ENCODE measurements at places on chromosomes 1 and 21.

DNA sequence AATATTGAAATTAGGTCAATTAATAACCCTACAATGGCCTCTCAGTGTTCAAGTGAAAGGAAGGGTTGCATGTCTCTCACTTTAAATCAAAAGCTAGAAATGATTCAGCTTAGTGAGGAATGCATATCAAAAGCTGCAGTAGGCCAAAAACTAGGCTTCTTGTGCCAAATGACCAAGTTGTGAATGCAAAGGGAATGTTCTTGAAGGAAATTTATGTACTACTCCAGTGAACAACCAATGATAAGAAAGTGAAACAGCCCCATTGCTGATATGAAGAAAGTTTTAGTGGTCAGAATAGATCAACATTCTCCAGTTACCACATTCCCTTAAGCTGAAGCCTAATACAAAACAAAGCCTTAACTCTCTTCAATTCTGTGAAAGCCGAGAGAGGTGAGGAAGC is 10.0 kb downstream of the MAEL start:
- DNase-seq: no peak

DNA sequence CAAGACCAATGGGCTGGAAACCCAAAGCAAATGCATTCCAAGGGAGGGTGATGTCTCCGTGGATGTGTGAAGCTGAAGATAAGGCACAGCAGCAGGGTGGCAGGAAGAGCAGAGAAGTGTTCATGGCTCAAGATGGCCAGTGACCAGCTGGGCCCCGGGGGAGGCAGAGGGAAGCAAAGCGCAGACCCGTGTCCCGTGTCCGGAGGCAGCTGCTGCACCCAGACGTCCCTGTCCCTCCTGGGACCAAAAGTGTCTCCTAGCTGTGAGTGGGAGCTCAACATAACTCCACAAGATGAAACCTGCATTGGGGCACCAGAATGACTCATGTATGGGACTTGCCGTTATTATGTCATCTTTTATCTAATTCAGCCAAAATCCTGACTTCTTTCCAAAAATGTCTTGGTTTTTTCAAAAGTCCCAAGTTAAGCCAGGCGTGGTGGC is 118.2 kb downstream of the RIPK4 start:
- no peak for DNase-seq

GRCh38 chr21:34936883-34937563 is 112.1 kb downstream of the RUNX1 start:
- no peak for DNase-seq

DNA sequence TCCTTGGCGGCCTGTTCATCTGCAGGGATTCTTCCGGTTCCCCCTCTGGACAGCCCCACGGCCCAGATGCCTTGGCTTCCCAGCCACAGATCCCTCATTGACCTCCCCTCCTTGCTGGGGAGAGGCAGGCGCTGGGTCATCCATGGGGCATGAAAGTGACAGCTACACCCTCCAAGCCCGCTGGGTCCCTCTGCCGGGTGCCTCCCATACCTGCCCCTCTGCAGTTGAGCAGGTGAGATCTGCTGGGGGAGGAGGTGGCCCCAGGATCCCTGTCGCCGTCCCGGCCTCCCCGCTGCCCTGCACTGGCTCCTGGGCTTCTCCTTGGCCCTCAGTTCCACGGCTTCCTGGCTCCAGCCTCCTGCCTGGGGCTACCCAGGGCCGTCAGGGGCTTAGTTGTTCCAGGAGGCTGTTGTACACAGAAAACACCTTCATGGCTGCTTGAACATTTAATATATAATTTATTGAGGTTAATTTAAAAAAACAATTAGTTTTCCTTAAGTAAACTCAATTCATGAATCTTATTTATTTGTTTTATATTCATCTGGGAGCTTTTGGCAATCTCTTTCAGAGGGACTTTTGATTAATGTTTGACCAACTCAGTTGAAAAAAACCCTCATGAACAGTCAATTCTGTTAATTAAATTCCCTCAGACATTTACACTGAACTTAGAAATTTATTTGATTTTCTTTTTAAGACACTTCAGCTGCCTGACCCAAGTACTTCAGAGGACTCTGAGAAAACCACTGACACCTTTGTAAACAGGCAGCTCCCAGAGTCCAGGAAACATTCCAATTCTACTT is 67.6 kb upstream of the ABCG1 start:
- DNase-seq: no peak

GRCh38 chr1:119209061-119209460 is 68.6 kb upstream of the WARS2 start:
- DNase-seq: no peak

GRCh38 chr1:9451081-9451480 is 88.2 kb upstream of the SLC25A33 start:
- DNase-seq: no peak

DNA sequence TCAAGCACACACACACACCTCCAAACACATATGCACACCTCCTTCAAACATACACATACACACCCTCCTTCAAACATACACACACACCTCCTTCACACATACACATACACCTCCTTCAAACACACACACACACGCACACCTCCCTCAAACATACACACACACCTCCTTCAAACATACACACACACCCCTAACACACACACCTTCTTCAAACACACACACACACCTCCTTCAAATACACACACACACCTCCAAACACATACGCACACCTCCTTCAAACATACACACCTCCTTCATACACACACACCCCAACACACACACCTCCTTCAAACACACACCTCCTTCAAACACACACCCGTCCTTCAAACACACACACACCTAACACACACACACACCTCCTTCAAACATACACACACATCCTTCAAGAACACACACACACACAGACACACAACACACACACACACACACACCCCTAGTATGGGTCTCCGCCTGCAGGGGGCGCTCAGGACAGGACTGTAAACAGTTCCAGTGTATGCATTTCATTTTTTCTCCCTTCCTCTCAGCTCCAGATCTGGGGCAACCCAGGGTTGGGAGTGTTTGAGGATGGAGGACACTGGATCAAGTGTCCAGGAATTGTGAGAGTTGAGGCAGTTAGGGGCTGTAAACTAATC is 12.1 kb downstream of the LGR6 start:
- no peak for DNase-seq

DNA sequence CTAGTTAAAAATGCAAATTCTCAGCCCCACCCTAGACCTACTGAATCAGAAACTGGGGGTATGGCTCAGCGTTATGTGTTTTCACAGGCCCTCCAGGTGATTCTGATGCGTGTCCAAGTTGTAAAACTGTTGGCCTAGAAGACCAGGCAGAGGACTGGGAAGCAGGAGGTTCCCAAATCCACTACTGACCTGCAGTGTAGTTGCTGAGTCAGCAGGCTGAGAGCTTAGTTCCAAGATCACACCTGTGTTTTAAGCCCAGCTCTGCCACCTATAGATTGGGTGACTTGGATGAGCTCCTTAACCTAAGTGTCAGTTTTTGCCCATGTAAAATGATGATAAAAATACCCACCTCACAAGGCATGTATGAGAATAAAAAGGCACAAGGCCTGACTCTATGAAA is 4.1 kb downstream of the GRHL3 start:
- no peak for DNase-seq

DNA sequence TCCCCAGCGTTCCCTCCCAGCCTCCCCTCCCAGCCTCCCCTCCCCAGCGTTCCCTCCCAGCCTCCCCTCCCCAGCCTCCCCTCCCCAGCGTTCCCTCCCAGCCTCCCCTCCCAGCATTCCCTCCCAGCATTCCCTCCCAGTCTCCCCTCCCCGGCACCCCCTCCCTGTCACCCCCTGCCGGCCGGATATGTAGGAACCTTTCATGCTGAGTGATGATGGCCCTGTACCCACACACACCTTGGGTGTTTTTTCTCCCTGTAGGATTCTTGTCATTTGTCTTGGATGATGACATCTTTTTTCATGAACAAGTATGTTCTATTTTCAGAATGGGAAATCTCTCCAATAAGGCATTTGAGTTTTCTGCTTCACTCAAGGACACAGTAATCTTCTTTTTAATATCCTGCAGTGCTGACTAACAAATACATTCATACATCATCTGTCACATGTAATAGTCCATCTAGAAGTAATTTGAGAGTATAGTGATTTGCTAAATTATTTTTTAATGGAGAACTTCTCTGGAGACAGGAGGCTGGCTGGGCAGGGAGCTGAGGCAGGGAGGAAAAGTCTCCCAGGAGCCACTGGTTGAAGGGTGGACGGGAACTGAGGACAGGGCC is 19.5 kb downstream of the FTCD start:
- DNase-seq: no peak

- no peak for DNase-seq
Measured at GRCh38 chr1:11598461-11598860, 55.8 kb downstream of the FBXO2 start.

DNA sequence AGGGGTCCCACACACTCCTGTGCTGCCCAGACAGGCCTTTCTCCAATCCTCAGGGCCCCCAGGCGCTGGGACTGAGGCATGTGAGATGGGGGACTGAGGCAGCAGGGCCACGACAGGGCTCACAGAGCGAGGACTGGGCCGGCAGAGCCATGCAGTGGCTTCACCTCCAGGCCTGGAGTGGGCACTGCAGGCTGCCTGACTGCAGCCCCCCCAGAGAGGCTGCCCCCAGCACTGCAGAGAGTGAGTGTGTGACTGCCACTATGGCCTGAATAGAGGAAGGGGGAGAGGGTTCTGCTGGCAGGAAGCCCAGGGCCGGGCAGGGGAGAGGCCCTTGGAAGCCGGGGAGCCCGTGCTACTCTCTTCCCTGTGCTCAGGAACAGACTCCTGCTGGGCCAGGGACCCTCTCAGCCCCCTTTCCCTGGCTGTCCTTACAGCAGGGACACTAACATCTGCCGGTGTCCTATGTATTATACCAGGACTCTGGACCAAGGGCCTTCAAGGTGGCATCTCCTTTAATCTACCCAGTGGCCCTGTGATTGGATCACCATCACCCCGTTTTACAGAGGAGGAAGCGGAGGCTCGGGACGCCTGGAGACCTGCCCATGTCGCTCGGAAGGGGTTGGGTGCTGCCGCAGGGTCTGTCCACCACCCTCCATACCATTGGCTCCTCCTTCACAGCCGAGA is 20.2 kb upstream of the PLEKHG5 start:
- DNase-seq: no peak

- no peak for DNase-seq
Measured at GRCh38 chr1:232990176-232991128, 40.0 kb downstream of the NTPCR start.

- no peak for DNase-seq
Measured at GRCh38 chr1:112674986-112675727, 698 bp downstream of the MOV10 start.

DNA sequence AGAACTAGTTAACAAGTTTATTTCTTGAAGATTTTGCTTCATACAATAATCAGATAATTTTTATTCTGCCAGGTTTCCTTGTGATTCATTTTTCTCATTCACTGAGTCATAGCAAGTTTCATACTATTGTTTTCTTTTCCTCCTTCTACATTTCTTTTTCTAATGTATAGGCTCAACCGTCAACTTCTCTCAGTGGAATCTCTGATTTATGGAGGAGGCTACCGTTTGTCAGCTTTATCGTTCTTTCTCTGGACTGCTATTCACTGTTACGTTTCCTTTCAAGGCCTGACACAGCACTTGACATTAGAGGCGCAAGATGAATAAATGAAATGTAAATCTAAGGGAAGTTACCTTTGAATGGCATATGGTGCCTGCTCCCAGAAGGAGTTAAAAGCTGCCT is 284.3 kb upstream of the NR5A2 start:
- no peak for DNase-seq

GRCh38 chr1:236465959-236466303 is 57.9 kb upstream of the LGALS8 start:
- DNase-seq: no peak

DNA sequence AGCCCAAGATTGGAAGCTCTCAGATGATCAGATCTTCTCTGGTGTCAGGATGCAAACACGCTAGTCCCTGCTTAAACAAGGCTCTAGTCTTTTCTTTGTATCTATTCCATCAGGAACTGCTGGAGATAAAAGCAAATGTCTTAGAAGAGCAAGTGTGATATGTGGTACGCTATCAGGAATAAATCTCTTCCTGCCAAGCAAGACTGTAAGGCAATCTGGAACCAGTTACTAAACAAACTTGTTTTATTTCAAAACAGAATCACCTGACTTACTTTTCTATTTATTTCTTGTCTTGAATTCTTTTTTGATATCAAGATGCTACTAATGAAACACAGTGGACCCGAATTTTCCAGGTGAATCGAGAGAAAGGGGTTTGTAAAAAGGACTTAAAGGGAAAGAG is 139.9 kb upstream of the ZNF644 start:
- no peak for DNase-seq

- DNase-seq: no peak
Measured at GRCh38 chr1:9061252-9061960, 8.0 kb downstream of the SLC2A5 start.

GRCh38 chr1:191876631-191877030 is 281.6 kb upstream of the RGS18 start:
- DNase-seq: no peak

- DNase-seq: no peak
Measured at GRCh38 chr1:78839704-78840277, 166.7 kb downstream of the ADGRL4 start.

- DNase-seq: no peak
Measured at GRCh38 chr21:38086580-38086979, 170.2 kb upstream of the KCNJ15 start.

- no peak for DNase-seq
Measured at GRCh38 chr1:229716704-229717103, 90.7 kb downstream of the URB2 start.

DNA sequence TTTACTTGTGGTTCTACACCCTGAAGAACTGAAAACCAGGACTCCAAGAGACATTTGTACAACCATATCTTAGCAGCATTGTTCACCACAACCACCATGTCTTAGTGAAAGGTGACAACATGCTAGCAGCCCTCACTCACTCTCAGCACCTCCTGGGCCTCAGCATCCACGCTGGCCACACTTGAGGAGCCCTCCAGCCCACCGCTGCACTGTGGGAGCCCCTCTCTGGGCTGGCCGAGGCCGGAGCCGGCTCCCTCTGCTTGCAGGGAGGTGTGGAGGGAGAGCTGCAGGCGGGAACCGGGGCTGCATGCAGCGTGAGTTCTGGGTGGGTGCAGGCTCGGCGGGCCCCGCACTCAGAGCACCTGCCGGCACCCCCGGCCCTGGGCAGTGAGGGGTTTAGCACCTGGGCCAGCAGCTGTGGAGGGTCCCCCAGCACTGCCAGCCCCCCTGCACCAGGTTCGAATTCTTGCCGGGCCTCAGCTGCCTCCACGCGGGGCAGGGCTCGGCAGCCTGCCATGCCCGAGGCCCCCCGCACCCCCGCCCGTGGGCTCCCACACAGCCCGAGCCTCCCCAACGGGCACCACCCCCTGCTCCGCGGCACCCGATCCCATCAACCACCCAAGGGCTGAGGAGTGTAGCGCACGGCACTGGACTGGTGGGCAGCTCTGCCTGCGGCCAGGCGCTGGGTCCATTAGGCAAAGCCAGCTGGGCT is 9.2 kb downstream of the C1orf159 start:
- DNase-seq: no peak
